Left lung (tissue), 14 donors: ENCODE measurements at places on chromosomes 12 and 14.

GRCh38 chr12:51323966-51324895 lies at the start of gene BIN2:
Gene BIN2 (minus strand): TSS chr12:51324174. CDS start chr12:51324102, 72 bp downstream.
- peak; percentile 75 for DNase-seq

GRCh38 chr12:111248236-111249017 lies 120.5 kb downstream of the PHETA1 start:
- peak; percentile 35 for DNase-seq

GRCh38 chr14:99909513-99910064 lies 116.4 kb downstream of the EML1 start:
- no peak for DNase-seq

DNA sequence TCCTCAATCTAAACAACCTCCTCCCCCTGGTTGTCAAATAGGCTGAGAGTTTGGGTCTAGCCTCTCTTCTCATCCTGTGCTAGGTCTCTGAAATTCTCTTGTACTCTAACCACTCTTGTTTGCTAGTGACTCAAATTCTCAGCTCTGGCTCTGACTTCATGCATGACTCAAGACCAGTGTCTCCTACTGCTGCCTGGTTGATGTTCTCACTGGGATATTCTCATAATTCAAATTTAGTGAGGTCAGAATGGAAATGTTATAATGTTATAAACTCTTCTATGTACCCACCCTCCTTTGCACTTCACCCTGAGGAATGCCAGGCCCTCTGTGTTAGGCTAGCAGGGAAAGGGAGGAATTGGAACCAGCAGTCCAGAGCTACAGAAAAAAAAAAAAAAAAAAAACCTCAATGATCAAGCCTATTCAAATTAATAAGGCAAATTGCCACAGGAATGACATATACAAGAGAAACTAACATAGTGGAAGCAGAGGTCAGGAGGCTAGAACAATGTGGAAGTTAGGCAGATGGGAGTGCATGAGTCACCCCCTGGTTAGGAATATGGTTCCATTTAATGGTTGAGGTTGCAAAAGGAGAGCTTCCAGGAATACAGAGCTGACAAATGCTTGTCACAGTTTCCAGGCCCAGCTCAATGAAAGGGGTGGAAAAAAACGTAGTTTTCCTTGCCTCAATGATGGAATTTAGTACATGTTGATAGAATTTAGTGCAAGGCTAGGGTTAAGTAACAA lies 459.5 kb downstream of the RMST start:
- no peak for DNase-seq

DNA sequence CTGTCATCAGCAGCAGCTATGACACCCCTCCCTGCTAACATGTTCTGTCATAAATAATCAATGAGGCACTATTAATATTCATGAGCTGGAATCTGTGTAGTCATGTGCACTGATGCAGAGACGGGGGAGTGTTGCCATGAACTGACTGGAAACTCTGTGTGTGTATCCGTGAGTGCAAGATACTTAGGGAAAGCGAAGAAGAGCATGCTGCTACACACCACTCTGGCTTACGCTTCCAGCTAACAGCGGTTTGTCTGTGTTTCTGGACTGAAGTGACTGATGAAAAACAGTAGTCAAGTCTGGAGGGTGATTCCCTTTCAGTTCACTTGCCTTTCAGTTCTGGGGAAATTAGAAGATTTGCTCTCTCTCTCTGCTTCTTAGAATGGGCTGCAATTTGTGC lies 249.4 kb downstream of the PDZRN4 start:
- no peak for DNase-seq

GRCh38 chr12:18373181-18373580 lies 111.9 kb downstream of the PIK3C2G start:
- DNase-seq = no peak

- DNase-seq = no peak
These were observed 70.0 kb downstream of the EPS8 start for GRCh38 chr12:15719230-15719629.

DNA sequence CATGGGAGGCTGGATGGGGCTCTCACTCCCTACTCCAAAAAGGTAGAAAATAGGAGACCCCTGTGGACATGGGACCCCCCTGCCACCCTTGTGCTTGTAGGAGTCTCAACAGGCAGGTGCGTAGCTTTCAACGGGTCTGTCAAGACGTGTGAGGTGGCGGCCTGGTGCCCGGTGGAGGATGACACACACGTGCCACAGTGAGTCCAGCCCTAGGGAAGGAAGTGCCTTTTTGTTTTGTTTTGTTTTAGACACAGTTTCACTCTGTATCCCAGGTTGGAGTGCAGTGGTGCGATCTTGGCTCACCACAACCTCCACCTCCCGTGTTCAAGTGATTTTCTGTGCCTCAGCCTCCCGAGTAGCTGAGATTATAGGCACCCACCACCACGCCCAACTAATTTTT lies 12.9 kb downstream of the P2RX4 start:
- DNase-seq = no peak

- DNase-seq = no peak
These were observed 87.0 kb upstream of the DAAM1 start for GRCh38 chr14:59101476-59101875.

- no peak for DNase-seq
These were observed 637.7 kb downstream of the ETNK1 start for GRCh38 chr12:23262670-23263069.

GRCh38 chr14:92524602-92525185 lies 11.1 kb downstream of the RIN3 start:
- DNase-seq = no peak

DNA sequence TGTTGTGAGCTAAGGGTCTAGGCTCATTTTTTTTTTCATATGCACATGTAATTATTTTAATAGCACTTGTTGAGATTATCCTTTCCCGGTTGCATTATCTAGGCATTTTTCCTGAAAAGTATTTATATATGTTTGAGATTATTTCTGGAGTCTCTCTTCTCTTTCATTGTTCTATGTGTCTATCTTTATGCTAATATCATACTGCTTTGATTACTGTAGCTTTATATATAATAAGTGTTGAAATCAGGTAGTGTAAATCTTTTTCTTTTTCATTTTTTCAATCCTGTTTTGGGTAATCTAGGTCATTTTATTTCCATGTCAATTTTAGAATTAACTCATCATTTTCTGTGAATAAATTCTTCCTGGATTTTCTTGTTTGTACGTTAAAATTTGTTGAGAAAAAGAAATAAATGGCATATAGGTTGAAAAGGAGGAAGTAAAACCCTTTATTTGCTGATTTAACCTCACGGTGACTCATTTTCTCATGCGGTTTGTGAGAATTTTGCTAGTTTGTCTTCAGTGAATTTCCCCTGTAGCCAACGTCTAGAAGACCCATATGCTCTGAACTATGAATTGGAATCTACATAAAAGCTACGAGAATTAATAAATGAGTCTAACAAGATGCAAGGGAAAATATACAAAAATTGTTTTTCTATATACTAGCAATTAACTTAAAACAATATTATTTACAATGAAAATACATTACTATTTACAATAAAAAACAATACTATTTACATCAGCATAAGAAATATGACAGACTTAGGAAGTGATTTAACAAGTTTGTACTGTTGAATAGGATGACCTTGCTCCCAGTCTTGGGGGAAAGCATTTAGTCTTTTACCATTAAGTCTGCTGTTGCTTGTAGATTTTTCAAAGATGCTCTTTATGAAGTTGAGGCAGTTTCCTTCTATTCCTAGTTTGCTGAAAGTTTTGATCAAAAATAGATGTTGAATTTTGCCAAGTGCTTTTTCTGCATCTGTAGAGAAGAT lies 105.0 kb downstream of the SNAPC1 start:
- no peak for DNase-seq

GRCh38 chr12:32390572-32391219 lies 8.7 kb upstream of the FGD4 start:
- DNase-seq = peak; percentile 89

GRCh38 chr12:29599381-29599780 lies 101.9 kb upstream of the OVCH1 start:
- DNase-seq = no peak

- no peak for DNase-seq
These were observed 303 bp downstream of the GAPDH start for GRCh38 chr12:6534695-6534944.

- no peak for DNase-seq
These were observed 2.2 kb downstream of the CNOT2 start for GRCh38 chr12:70245458-70245857.
